GDM1 (cell line): ENCODE measurements at places on chromosomes 2 and 18.

GRCh38 chr2:137802038-137802437 lies 162.2 kb upstream of the HNMT start:
- no peak for DNase-seq

DNA sequence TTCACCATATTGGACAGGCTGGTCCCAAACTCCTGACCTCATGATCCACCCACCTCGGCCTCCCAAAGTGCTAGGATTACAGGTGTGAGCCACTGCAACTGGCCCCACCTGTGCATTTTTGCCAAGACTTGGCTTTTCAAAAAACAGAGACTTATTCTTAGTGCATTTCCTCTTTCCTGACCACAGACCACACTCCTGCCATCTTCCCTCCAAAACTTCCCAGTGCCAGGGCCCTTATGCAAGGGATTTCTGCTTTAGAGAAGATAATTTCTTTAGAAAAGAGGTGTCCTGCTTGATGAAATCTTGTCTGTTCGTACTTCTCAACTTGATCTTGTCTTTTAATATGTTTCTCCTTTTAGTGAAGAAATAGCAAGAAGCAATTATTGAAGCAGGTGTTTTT lies 98.8 kb upstream of the ZNF516 start:
- DNase-seq = no peak

DNA sequence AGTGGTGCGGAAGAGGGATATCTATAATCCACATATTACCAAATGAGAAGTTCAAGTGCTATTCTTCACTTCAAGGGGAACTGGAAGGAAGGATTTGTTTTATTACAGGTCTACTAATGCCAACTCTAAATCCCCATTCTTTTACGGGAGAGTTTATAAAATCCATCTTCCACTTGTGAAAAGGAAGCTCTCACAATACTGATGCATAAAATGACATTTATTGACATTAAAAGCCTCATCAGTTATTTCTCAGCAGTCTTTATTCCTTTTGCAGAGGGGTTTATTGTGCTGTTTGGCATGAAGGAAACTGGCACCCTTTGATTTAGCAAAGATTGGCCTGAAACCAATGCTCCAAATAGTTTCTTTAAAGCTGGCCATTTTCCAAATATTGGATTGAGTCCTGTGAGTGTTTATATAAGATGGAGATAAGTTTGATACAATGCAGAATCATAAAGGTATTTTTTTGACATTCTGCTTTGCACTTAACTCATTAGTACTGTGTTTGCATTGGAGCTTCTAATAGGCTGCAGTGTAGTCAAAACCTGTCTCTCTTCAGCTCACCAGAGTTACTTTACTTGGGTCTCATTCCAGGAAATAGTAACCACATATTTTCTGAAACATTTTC lies 26.6 kb downstream of the LRP1B start:
- DNase-seq = no peak

DNA sequence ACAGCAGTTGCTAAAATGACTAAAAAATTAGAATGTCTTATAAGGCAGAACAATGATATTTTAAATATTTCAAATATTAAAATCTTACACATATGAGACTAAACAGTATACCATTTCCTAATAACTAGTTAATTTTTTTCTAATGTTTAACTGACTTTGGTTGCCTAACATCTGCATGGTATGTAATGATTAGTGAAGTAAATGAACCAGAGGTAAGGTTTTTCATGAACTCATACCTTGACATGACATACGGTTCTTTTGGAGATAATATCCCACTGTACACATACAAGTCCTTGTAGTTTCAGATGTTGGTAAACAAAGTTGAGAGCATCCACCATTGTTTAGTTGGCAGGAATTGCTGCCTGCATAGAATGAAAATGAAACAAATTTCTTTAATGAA lies 1360.2 kb downstream of the LRP1B start:
- no peak for DNase-seq

DNA sequence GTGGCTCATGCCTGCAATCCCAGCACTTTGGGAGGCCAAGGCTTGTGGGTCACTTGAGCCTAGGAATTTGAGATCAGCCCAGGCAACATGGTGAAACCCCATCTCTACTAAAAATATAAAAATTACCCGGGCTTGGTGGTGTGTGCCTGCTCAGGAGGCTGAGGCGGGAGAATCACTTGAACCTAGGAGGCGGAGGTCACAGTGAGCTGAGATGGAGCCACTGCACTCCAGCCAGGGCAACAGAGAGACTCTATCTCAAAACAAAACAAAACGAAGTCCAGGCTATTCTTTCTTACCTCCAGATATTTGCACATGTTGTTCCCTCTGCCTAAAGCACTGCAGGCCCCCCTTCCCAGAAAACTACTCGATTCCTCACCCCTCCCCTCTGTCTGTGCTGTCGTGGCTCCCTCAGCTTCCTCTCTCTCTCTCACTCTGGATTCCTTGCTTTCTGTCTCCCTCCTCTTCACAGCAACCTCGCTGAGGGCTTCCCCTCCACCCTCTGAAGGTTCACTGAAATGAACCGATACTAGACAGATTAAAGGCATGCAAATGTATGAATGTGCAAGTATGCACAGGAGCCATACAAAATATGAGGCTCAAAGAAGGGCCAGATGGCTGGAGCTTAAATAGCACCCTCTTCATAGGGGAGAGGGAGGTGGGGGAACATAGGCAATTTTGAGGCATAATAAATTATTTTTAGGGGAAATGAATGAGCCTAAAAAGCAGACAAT lies 18.5 kb downstream of the TMEM177 start:
- DNase-seq = no peak

DNA sequence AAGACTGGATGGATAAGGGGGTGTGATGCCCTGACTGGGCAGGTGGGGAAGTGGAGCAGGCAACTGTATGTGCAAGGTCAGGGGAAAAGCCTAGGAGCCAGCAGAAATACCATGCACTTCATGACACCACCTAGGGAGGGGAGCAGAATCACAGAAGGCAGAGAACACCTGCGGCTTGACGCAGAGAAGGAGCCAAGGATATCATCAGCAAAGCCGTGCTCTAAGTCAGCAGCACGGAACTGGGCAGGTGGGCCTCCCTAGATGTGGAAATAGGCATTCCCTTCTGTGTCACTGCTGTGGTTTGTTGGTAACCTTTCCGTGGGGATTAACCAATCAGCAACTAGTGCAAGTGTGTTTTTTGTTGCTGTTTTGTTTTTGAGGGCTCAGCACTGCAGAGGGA lies 41.3 kb downstream of the HDLBP start:
- DNase-seq = no peak

DNA sequence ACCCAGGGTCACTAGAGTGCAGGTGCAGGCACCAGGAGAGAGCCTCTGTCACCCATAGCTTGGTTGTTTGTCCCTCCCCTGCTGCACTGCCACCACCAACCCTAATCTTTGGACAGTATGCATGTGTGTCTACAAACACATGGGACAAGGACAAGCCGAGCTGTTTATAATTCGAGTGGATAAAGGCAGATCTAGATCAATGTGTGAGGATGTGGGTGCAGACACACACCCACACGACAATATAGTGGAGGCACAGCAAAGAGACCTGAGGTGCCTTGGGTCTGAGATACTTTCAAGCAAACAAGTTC lies 199.2 kb downstream of the TNS1 start:
- DNase-seq = no peak

DNA sequence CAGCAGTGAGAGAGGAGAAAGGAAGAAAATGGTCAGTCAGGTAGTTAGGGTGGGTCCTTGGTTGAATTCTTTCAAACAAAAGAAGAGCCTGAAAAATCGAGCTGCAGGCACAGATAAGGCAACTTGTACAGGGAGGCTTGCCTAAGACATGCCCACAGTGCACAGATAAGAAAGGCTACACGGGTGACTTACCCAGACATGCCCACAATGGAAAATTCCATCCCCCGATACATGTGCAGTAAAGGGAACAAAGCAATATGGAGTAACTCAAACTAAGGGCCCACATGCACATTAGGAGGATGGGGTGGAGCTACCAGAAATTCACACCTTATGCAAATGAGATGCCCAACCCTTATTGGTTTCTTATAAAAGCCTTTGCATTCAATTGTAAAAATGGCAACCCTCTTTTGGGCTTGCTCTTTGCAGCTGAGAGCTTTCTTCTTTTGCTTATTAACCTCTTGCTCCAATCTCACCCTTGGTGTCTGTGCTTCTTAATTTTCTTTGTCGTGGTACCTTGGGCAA lies 110.3 kb upstream of the RMP24 start:
- DNase-seq = peak; percentile 11
